CD8-positive, alpha-beta memory T cell (primary cell): ENCODE measurements at places on chromosomes 3 and 15.

GRCh38 chr15:81905889-81906288, 139.9 kb downstream of the MEX3B start:
- DNase-seq, result no peak

DNA sequence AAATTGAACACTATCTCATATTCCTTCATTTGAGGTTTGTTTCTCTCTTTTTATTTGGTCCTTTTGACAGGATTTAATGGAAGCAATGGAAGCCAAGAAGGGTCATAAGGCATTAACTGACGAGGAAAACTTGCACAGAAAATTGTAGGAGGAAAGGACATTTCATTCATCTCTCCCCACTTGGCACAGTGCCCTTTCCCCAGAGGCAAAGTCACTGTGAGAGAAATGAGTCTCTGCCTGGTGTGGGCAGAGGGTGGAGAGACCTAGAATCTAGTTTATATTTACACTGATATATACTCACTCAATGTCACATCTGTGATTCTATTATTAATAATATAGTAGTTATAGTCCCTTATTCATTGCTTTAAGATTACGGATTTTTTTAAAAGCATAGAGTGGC, 324.6 kb upstream of the IL12A start:
- no peak for DNase-seq

- no peak for DNase-seq
Observed at GRCh38 chr3:157232141-157232540, 72.2 kb upstream of the CCNL1 start.

GRCh38 chr15:39887832-39888231, 32.2 kb downstream of the GPR176 start:
- DNase-seq, result no peak

DNA sequence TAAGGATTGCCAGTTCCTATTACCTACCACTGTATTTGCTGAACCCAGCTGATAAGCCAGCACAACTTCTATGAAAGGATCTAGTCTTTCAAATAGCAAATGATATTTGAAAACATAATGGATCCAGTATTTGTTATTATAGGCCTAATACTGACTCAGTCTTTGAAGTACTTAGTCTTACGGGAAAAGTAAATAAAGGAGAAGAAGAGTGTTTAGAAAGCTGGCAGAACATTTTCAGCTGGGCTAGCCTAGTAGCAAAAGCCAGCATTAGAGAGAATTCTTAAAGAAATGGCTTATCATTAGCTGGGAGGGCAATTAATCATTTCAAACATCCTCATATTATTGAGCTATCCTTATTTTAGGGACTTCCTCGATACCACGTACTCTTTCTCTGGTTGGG, 101.4 kb upstream of the GOLIM4 start:
- no peak for DNase-seq

DNA sequence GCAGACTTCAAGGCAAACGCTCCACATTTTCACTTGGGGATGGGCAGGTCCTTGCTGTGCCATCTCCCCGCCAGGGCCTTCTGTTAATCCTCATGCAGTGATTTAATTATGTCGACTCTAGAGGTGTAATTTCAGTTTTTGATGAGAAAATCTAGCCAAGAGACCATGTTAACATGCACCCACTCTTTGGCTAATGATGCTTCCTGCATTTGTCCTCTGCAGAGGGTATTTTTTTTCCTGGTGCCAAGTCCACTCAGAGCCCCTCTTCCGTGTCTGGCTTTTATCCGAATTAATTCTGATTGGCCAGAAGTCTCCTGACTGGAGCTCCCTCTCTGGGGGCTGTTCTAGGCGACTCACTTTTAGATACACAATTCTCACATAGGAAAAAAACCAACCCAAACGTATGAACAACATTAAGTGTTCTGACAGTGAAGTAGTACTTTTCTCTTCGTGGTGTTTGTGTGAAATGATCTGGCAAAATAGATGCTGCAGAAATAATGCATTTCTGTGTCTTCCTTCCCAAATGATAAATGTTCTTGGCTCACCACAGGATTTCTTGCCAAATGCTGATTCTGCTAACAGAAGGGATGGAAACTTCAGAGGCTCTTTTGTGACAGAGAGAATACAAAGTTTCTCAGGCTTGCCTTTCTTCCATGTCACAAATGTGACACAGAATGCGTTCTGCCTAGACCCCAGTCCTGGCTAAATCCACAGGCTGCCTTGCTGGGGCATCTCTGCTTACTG, 190.0 kb downstream of the CACNA2D3 start:
- no peak for DNase-seq

- no peak for DNase-seq
Observed at GRCh38 chr15:62253294-62253693, 88.2 kb upstream of the C2CD4B start.

DNA sequence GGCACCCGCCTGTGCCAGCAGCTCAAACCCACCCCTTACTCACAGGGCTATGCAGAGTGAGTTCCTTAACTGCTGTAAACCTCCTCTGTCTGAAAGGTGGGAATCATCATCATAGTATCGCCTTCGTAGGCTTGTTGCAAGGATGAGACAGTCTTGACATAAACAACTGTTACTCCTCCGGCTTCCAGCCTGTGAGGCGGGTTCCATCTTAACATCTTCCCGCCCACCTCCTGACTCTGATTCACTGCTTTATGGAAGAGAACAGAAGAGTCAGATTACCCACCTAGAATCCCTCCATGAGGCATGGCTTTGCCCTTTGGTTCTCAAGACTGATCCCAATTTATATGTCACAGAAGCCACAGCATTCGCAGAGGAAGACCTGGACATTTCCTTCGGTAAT, 21.9 kb downstream of the POLR2M start:
- DNase-seq, result no peak

- no peak for DNase-seq
Observed at GRCh38 chr3:108407886-108408285, 102.5 kb downstream of the MYH15 start.

DNA sequence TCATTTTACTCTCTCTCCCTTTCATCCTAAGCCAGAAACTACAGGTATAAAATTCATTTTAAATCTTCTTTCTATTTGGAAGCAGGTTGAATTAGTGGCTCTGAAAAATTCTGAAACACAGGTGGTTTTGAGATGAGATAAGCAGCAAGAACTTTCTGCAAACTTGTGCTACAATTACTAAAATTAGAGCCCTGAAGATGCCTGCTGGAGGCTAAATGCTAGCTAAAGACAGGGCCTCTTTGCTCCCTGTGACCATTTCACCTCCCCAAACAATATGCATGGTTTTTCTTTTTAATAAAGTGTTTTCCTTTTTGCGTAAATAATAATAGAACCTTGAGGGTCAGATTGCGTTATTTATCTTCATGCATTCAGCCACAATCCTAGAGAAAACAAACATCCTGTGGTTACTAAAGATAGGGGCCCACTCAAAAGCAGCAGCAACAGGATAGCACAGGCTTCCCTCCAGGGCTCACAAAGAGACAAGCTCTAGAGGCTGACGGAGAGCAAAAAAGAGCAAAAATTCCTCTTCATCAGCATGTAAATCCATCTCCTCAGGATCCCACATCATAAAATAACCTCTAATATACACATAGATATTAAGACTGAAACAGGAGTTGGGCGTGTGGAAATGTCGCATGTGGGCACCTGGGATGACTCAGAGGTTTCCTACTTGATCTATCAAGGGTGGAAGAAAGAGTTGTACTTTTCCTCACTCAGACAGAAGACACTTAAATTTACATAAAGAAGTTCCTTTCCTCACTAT, 26.5 kb upstream of the CP start:
- no peak for DNase-seq

GRCh38 chr15:90189781-90190467, 11.2 kb upstream of the SEMA4B start:
- no peak for DNase-seq

GRCh38 chr3:177071496-177072156, 125.7 kb downstream of the TBL1XR1 start:
- no peak for DNase-seq

DNA sequence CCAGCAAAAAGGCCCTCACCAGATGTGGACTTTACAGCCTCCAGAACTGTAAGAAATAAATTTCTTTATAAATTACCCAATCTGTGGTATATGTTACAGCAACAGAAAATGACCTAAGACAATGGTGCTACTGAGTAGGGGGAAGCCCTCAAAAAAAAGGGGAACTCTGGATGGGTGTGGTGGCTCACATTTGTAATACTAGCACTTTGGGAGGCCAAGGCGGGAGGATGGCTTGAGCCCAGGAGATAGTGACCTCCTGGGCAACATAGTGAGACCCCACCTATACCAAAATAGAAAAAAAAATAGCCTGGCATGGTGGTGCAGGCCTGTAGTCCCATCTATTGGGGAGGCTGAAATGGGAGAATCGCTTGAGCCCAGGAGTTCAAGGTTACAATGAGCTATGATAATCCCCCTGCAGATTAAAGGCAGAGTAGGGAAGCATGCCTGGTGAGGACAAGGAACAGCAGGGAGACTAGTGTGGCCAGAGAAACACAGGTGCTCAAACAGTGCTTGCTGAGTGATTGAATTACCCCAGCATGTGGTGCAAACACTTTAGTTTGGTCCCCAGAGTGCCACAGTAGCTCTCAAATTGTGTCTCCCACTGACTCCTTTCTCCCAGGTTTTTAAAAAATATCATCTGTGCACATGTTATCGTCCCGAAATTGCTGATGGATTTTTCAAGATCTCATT, 13.9 kb upstream of the USP3 start:
- no peak for DNase-seq

- no peak for DNase-seq
Observed at GRCh38 chr3:32577174-32577573, 6.5 kb upstream of the DYNC1LI1 start.

DNA sequence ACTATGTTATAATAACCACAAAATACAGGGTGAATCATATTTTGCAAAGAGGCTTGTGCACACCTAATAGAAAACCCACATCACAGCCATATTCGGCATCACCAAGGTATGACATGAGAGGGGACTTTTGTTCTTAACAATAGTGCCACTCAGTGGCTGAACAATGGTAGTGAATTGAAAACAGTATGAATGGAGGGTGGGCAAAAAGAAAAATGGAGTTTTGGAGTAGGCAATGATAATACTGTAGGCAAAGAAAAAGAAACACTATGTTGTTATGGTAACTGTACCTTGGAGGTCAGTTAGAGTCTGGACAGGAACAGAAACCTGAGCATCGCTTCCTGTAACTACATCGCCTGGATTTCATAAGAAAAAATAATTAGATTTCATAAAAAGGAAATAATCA, 348.6 kb downstream of the PLCL2 start:
- DNase-seq, result peak; percentile 52

DNA sequence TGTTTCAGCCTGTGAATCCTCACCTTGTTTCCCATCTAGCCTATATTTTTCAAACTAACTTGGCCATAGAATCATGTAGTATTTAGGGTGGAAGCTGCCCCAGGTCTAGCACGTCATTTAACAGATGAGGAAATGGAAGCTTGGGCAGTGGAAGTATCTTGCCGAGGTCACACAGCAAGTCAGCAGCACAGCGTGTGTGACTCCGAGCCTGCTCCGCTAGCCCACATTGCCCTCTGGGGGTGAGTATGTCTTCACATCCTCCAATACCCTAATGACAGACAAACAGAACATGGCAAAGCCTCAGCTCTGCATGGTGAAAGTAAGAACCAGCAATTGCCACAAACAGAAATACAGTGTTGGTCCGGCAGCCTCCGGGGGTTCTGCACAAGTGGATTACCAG, 2.2 kb upstream of the CCR5 start:
- peak; percentile 54 for DNase-seq

- no peak for DNase-seq
Observed at GRCh38 chr15:36109943-36110658, 469.3 kb upstream of the CDIN1 start.

- DNase-seq, result no peak
Observed at GRCh38 chr3:34185301-34185700, 386.9 kb downstream of the PDCD6IP start.

- DNase-seq, result no peak
Observed at GRCh38 chr3:168155303-168155702, 59.6 kb upstream of the GOLIM4 start.

DNA sequence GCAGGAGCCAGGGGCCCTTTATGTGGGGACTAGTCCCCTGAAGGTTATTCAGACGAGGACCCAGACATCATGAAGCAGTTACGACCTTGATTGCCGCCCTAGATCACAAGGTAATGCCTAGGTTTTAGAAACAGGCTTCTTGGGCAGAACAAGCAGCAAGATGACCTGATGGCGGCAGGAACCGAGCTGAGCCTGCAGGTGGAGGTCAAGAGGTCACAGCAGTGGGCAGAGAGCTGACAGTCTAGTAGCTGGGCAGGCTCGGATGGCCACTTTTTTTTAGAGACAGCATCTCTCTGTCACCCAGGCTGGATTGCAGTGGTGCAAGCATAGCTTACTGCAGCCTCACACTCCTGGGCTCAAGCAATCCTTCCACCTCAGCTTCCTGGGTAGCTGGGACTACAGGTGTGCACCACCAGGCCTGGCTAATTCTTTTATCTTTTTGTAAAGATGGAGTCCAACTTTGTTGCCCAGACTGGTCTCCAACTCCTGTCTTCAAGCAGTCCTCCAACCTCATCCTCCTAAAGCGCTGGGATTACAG, 83.5 kb upstream of the ABHD17C start:
- DNase-seq, result no peak

- DNase-seq, result no peak
Observed at GRCh38 chr3:74844428-74844827, 230.0 kb upstream of the CNTN3 start.

DNA sequence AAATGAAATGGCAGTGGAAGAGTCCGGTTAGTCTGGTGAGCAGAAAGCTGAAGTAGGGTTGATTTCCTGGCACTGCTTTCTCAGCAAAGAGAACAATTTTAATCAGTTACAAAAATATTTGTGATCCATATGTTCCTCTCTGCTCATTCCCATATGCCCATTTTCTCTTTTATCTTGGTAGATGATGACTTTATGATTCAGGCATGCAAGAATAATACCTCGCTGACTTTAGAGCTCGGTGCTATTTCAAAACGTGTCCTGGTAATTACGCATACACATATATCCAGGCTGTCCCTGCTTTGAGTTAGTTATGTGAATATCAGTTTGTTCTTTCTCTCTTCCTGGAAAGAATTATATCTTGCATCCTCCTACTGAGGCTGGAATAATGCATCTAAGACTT, 38.5 kb downstream of the ARPP21 start:
- no peak for DNase-seq

- DNase-seq, result no peak
Observed at GRCh38 chr3:23945663-23945912, 502 bp downstream of the NR1D2 start.

GRCh38 chr3:98038876-98039275, 3.8 kb upstream of the GABRR3 start:
- DNase-seq, result no peak

GRCh38 chr15:41018534-41018933, 65.3 kb downstream of the CHAC1 start:
- no peak for DNase-seq

GRCh38 chr3:112982710-112983109, 7.8 kb upstream of the CD200R1 start:
- no peak for DNase-seq

DNA sequence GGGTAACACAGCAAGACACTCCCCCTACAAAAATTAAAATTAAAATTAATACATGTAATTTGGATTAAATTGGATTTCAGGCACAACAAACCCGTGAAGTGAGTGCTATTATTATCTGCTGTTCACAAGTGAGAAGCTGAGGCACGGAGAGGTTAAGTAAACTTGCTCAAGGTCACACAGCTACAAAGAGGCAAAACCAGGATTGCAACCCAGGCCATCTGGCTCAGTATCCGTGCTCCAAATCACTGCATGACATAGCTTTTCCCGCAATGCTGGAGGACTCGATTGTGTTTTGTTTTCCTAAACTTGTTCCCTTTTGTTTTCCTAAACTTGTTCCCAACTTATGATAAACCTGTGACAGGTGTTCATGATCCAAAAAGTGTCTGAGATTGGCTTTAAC, 19.9 kb upstream of the C15orf39 start:
- DNase-seq, result no peak

GRCh38 chr15:71393383-71393782, 278.1 kb downstream of the THSD4 start:
- DNase-seq, result no peak

- no peak for DNase-seq
Observed at GRCh38 chr3:14480207-14481017, 59.7 kb downstream of the GRIP2 start.
